ENCODE measurements at places on chromosomes 16 and 17.

DNA sequence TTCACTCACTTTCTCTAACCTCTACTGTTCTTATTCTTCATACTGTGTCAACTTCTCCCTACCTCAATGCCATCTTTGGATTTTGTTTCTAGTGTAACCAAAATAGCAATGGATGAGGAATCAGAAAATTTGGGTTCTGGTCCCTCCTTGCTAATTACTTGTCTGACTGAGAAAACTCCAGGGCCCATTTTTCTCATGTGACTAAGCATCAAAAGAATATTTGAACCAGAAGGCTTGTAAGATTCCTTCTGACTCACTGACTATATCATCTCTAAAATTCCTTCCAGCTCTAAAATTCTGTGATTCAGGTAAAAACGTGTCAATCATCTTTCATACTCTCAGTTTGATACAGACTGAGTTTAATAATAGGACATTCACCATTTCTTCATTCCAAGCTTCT is 57.9 kb downstream of the BRIP1 start:
- peak; percentile 76 for DNase-seq

DNA sequence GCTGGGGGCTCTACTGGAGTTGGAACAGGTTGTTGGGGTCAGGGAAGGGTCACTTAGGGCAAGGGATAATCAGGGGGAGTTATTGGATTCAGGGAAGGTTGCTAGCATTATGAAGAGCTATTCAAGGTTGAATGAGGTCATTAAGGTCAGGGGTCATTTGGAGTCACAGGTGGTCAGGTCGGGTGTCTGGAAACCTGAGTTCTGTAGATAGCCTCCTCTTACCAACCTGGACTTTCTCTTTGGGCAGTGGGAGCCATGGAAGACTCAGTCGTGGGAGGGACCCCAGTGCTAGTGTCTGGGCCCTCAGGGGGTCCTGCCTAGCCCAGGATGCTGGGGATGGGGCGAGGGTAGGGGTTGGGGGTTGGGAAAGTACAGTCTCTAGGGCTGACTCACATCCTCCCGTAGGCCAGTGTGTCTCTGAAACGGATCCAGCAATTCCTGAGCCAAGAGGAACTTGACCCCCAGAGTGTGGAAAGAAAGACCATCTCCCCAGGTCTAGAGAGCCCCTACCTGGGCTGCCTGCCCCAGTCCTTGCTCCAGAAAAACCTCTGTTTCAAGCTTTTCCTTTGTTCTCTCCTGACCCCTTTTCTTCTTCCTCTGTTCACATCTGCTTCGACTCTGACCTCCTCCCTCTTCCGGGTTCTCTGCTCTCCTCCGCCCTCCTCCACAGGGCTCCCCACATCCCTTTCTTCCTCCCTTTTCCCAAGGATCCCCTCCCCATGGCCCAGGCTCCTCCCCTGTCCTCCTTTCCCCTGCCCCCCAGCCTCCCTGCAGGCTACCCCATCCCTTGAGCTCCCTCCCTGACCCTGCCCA is 33.5 kb downstream of the ABCC3 start:
- DNase-seq, result peak; percentile 40

GRCh38 chr16:28623172-28623711 is 13.4 kb upstream of the SULT1A1 start:
- DNase-seq, result peak; percentile 63

GRCh38 chr17:67132366-67132765 is 88.0 kb downstream of the CACNG1 start:
- no peak for DNase-seq

DNA sequence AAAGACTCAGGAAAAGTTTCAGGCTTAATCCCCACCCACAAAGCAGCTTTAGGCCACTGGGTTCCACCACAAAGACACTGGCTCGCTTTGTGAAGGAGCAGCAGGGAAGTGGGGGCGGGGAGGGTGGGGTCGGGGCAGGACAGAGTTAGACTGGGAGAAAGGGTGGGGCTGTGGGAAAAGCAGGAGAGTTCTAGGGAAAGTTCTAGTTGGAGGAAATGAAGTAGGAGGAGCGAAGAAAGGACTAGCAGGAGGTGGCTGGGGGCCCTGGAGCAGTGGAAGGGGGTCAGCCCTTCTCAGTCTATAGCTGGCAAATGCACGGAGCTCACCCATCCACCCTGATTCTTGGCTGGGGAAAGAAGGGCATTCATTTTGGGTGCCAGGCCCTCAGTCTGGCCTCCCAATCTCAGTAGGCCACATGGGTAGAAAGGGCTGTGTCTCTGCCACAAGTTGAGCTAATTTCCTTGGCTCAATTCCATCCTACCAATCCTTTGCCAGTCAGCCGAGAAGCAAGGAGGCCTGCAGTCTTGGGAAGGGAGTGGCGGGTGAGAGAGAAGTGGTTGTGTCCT is 4.6 kb downstream of the INPP5K start:
- peak; percentile 79 for DNase-seq

- no peak for DNase-seq
Observed at GRCh38 chr17:50842506-50843149, 7.2 kb downstream of the WFIKKN2 start.

DNA sequence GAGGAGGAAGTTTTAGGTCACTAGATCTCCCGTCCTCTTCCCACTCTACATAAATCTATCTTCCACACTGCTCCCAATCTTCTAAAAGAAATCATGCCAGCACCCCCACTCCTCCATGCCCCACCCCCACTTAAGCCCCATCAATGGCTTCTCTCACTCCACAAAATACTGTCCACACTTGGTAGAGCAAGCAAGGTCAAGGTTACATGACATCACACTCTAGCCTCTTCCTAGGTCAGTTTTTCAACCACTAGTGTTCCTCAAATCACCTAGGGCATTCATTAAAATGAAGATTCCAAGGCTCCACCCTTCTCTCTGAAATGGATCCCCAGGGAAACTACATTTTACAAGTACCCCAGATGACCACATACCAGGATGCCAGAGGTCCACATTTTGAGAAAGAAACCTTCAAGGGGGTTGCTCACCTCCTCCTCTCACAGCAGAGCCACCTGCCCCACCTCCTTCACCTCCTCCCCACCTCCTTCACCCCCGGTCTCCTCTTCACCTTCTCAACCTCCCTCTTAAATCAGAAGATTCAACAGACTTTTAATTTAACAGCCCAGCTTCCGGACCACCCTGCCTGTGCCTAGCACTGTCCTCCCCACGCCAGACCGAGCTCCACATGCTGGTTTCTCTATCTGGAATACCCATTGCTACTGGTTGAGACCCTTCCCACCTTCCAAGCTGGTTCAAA is 3.2 kb downstream of the AMFR start:
- DNase-seq, result no peak

GRCh38 chr17:59327981-59328290 is 3.5 kb upstream of the YPEL2 start:
- DNase-seq, result no peak

GRCh38 chr16:89246903-89247733 is 29.6 kb downstream of the ZNF778 start:
- DNase-seq, result peak; percentile 88

- no peak for DNase-seq
Observed at GRCh38 chr17:73338050-73338521, 26.3 kb upstream of the CDC42EP4 start.

- no peak for DNase-seq
Observed at GRCh38 chr16:15498427-15499175, 64.2 kb downstream of the BMERB1 start.

GRCh38 chr16:28477311-28477920 is 5.3 kb upstream of the NPIPB7 start:
- DNase-seq, result no peak

GRCh38 chr17:8485491-8485890 is 49.8 kb downstream of the NDEL1 start:
- DNase-seq, result no peak

DNA sequence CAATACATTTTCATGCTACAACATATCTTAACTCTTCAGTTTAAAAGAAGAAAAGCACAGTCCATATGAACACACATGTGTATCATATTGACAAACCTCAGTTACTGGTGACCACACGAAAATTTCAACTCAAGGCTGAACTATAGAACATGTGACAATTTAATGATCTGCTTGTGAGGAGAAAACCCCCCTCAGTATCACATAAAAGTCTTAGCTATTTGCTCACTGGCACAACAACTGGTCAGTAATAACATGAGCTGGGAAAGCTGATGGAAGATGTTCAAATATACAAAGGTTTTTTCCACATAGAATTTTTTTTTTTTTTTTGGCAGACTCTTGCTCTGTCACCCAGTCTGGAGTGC is 19.5 kb downstream of the ZNF652 start:
- no peak for DNase-seq

DNA sequence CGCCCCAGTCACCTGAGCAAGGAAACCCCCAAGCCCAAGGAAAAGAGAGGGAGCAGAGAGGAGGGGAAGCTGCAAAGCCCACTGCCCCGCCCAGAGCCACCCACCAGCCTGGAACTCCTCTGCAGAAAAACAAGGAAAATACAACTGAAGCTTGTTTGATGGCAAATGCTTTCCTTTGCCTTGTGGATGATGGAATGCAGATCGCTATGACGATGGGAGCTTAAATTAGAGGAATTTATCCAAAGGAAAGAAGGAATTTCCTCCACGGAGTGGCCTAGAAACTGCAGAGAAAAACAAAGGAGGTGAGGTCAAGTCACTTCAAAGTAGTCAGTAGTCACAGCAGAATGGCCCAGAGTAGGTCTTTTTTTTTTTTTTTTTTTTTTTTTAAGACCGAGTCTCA is 31.5 kb upstream of the ASGR2 start:
- no peak for DNase-seq

GRCh38 chr17:80815151-80815681 is 176.4 kb upstream of the CHMP6 start:
- no peak for DNase-seq

- no peak for DNase-seq
Observed at GRCh38 chr17:10758062-10758461, 28.2 kb upstream of the TMEM220 start.

DNA sequence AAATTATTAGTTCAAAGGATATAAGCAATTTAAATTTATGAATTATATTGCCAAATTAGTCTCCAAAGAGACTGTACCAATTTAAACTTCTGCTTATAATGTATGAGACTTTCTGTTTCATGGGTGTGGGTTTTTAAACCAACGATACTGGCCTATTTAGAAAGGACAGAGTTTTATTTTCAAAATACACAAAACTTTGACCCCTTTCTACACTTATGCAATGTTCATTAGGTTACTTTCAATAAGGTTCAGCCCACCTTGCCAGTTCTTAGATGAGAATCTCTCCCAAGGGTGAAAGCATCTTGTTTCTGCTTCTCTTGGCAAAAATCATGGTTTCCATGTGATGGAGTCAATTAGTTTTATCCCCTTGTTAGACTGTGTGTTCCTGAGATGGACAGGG is 84.7 kb downstream of the MYO1D start:
- DNase-seq, result no peak

DNA sequence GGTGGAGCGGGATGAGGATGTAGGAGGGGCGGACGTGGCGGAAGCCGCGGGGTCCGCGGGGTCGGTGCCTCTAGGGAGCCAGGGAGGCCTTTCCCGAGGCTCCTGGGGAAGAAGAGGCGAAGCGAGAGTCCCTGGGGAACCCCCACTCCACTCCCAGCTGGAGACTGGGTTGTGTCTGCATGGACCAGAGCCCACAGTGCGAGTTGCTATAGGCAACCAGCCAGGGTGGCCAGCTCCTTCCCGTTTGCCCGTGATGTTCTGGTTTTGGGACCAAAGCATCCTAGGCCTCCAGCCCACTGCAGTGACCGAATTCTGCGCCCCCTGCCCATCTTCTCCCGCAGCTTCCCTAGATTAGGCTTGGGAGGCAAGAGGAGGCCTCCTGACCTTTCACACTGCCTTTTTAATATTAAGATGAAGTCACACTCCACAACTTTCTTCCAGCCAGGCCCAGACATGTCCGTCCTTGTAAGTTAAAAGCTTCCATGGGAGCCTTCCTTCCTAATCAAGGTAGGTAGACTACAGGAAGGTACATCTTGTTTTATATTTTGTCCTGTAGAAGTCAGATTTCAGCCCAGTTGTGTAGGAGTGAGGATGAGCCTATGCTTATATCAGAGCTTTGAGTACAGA is 469 bp downstream of the AMZ2 start:
- DNase-seq, result peak; percentile 82

All from epithelial cell of esophagus (primary cell).